ENCODE measurements at places on chromosomes 12 and 14.
A peak's percentile ranks its signal among the peaks of the same experiment; 100 is the strongest.

GRCh38 chr12:68250454-68250853 lies 3.0 kb downstream of the IL22 start:
- DNase-seq: no peak
- peaks cover 13% of the 10 kb centered on the region for H3K27me3 ChIP-seq
- H3K36me3 ChIP-seq: peaks cover 3% of the 10 kb centered on the region
- H3K27ac ChIP-seq: no peak overlapping the region
- no peaks in the 10 kb centered on the region for H3K4me1 ChIP-seq

DNA sequence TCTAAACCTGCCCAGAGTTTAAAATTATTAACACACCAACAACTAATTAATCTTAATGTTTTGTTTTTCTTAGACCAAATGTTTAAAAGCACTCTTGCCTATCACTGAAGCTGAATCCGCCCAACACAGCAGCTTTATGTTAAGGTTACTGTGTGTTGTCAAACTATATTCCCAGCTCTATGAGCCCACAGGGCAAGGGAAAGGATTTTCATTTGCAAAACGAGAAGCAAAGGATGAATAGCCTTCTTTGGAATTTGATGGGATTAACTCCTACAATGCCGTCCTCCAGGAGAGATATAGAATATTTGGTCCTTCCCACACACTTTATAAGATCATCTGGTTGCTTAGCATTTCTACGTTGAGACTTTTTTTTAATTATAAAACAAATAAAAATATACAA lies 43.7 kb downstream of the DUSP16 start:
- no peak for DNase-seq
- H3K27me3 ChIP-seq: no peaks in the 10 kb centered on the region
- H3K4me3 ChIP-seq: no peak overlapping the region
- no peak overlapping the region for H3K27ac ChIP-seq
- no peaks in the 10 kb centered on the region for H3K4me1 ChIP-seq

GRCh38 chr12:80186727-80187217 lies 87.4 kb downstream of the OTOGL start:
- H3K36me3 ChIP-seq: no peaks in the 10 kb centered on the region
- peaks cover 5% of the 10 kb centered on the region for H3K27me3 ChIP-seq
- peak; percentile 9 for DNase-seq
- no peak overlapping the region for H3K4me3 ChIP-seq

DNA sequence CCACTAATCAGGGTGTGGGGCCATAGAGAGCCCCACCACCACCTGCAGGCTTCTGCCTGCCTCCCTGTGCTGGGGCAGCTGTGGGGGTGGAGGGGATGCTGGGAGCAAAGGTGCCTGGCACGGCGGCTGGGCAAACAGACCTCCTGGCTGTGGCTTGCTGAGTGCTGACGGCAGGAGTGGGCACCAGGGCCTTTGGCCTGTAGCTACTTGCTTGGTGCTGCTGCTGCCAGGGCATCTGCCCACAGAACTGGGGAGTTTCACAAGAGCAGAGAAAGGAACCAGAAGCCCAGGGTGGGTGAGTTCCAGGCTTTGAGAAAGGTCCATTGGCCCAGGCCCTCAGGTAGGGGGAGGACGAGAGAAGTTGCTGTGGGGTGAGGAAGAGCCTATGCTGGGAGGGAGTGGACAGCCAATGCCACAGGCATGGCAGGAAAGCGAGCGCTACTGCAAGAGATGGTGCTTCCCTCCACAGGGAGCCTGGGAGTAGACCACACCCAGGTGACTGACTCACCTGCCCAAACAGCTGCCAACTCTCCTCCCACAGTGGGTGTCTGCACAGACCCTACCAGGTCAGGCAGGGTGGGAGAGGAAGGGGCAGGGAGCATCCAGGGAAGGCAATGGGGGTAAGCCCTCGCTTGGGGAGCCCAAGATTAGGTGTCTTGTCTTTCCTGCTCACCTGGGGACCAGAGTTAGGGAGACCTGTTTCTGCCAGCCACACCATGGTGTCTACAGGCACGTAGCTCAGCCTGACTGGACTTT lies 39.0 kb upstream of the HDAC7 start:
- no peaks in the 10 kb centered on the region for H3K36me3 ChIP-seq
- no peak overlapping the region for H3K27ac ChIP-seq
- no peak for DNase-seq
- peaks cover 3% of the 10 kb centered on the region for H3K4me1 ChIP-seq
- no peak overlapping the region for H3K4me3 ChIP-seq

- H3K4me3 ChIP-seq: no peak overlapping the region
- H3K36me3 ChIP-seq: no peaks in the 10 kb centered on the region
- H3K4me1 ChIP-seq: peaks cover 13% of the 10 kb centered on the region
- no peak overlapping the region for H3K27ac ChIP-seq
- DNase-seq: no peak
- H3K27me3 ChIP-seq: no peaks in the 10 kb centered on the region
Measured at GRCh38 chr12:47035484-47035883, 43.9 kb upstream of the PCED1B start.

GRCh38 chr12:93957168-93957567 lies 191.2 kb upstream of the PLXNC1 start:
- H3K4me1 ChIP-seq: no peaks in the 10 kb centered on the region
- no peak for DNase-seq
- peaks cover 4% of the 10 kb centered on the region for H3K36me3 ChIP-seq
- H3K4me3 ChIP-seq: no peak overlapping the region
- H3K27ac ChIP-seq: no peak overlapping the region

- no peaks in the 10 kb centered on the region for H3K36me3 ChIP-seq
- no peak for DNase-seq
- H3K27ac ChIP-seq: no peak overlapping the region
Measured at GRCh38 chr12:55253281-55253680, 8.9 kb downstream of the OR6C74 start.

DNA sequence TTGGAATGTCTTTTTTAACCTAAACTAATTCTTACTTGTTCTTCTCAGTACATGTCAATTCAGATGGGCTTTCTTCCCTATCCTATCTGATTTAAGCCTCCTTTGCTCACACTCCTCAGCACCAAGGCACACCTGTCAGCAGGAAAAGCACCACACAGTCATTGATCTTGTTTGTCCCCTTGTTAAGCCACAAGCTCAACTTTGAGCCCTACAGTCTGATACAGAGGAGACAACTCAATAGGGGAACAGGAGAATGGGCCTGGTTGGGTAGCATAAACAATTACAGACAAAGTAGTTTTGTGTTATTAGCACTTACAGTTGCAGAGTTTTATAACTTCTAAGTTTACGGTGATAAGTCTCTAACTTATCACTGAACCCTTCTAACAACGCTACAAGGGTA lies 29.5 kb upstream of the SYCP3 start:
- H3K27ac ChIP-seq: peak overlapping the region; percentile 68
- DNase-seq: no peak
- H3K27me3 ChIP-seq: no peaks in the 10 kb centered on the region

- H3K36me3 ChIP-seq: no peaks in the 10 kb centered on the region
- DNase-seq: no peak
- H3K27me3 ChIP-seq: no peaks in the 10 kb centered on the region
- H3K4me3 ChIP-seq: peak overlapping the region; percentile 22
- peak overlapping the region; percentile 15 for H3K27ac ChIP-seq
- H3K4me1 ChIP-seq: peaks cover 22% of the 10 kb centered on the region
Measured at GRCh38 chr14:75497191-75497590, 25.1 kb upstream of the BATF start.

- H3K4me1 ChIP-seq: peaks cover 13% of the 10 kb centered on the region
- H3K4me3 ChIP-seq: no peak overlapping the region
- no peaks in the 10 kb centered on the region for H3K27me3 ChIP-seq
- DNase-seq: no peak
- H3K36me3 ChIP-seq: no peaks in the 10 kb centered on the region
Measured at GRCh38 chr12:89468017-89468416, 56.6 kb downstream of the GALNT4 start.

- H3K36me3 ChIP-seq: peaks cover 2% of the 10 kb centered on the region
- DNase-seq: no peak
- H3K4me3 ChIP-seq: no peak overlapping the region
- H3K27ac ChIP-seq: no peak overlapping the region
- H3K27me3 ChIP-seq: peaks cover 16% of the 10 kb centered on the region
Measured at GRCh38 chr12:109836916-109837315, 3.7 kb upstream of the TRPV4 start.

DNA sequence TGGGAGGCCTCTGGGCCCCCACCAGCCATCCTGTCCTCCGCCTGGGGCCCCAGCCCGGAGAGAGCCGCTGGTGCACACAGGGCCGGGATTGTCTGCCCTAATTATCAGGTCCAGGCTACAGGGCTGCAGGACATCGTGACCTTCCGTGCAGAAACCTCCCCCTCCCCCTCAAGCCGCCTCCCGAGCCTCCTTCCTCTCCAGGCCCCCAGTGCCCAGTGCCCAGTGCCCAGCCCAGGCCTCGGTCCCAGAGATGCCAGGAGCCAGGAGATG lies 729 bp upstream of the GAPDH start:
- H3K4me3 ChIP-seq: peak overlapping the region; percentile 92
- H3K27me3 ChIP-seq: no peaks in the 10 kb centered on the region
- H3K27ac ChIP-seq: peak overlapping the region; percentile 89
- H3K4me1 ChIP-seq: peaks cover 29% of the 10 kb centered on the region
- H3K36me3 ChIP-seq: peaks cover 16% of the 10 kb centered on the region

DNA sequence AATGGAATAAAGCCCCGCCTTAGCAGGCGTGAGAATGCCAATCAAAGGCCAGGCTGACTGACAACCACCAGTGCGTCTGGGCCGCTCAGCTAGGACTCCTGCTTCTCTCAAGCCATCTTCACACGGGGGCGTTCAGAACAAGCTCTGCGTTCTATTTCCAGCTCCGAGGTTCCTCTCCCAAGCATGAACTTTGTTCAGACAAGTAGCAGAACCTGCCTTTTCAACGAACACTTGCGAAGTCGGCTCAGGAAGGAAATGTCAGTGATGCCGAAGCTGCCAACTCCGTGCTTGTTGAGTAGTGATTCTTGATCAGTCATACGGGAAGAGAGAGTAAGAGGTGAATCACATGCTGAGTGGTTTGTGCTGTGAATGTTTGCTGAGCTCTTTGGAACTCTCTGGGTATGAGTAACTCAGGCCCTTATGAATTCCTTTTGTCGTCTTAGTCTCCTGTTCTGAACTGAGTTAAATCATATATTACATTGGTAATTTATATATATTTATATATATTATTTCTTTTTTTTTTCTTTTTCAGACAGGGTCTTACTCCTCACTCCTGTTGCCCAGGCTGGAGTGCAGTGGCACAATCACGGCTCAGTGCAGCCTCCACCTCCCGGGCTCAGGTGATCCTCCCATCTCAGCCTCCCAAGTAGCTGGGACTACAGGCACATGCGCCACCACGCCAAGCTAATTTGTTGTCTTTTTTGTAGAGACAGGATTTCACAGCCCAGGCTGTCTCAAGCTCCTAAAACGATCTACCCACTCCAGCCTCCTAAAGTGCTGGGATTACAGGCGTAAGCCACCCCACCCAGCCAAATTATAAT lies 29.4 kb upstream of the BCL7A start:
- H3K4me1 ChIP-seq: peaks cover 7% of the 10 kb centered on the region
- peak overlapping the region; percentile 71 for H3K27ac ChIP-seq
- peak overlapping the region; percentile 57 for H3K4me3 ChIP-seq

- H3K27me3 ChIP-seq: peaks cover 6% of the 10 kb centered on the region
- H3K4me1 ChIP-seq: no peaks in the 10 kb centered on the region
- no peak overlapping the region for H3K4me3 ChIP-seq
- DNase-seq: no peak
- no peaks in the 10 kb centered on the region for H3K36me3 ChIP-seq
- H3K27ac ChIP-seq: no peak overlapping the region
Measured at GRCh38 chr12:115762936-115763335, 514.6 kb downstream of the MED13L start.

GRCh38 chr12:116971222-116971621 lies 60.5 kb downstream of the FBXW8 start:
- DNase-seq: no peak
- no peaks in the 10 kb centered on the region for H3K4me1 ChIP-seq
- H3K36me3 ChIP-seq: peaks cover 24% of the 10 kb centered on the region
- no peaks in the 10 kb centered on the region for H3K27me3 ChIP-seq

DNA sequence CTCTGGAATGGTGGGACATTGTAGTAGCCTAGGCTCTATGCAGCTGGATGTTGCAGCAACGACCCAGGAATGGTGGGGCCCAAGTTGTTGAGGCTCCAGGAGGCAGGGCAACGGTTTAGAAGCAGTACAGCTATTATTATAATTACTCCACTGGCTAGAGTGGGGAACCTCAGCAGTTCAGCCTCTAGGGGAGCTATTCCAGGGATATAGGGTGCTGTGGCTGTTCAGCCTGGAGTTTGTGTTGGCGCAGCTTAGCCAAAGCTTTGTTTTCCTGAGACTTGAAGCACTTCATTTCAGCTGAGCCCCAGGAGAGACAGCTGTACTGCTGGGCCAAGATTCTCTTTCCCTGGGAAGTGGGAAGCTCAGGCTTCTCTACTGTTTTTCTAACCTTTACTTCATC lies 1023.0 kb upstream of the ATXN7L3B start:
- no peaks in the 10 kb centered on the region for H3K4me1 ChIP-seq
- no peak overlapping the region for H3K4me3 ChIP-seq
- H3K27ac ChIP-seq: no peak overlapping the region
- no peaks in the 10 kb centered on the region for H3K27me3 ChIP-seq

DNA sequence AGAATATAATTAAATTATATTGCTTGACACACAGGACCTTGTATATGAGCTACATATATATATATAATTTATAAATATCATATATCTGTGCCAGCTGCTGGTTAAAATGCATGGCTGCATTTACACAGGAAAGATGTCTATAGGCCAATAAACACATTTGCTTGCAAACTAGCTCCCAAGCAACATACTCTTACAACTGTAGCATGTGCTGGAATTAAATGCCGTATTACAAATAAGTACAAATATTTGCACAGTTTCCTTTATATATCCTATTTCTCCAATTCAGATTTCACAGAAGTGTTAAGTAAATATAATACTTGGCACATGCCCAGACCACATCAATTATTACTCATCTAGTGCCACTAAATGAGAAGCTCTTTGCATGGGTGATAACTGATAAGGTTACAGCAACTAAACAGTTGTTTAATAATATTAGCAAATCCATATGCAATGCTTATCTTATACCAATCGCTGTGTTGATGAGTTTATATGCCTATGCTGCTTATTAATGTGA lies 66.7 kb upstream of the E2F7 start:
- H3K27ac ChIP-seq: no peak overlapping the region
- DNase-seq: no peak
- H3K4me1 ChIP-seq: no peaks in the 10 kb centered on the region
- no peak overlapping the region for H3K4me3 ChIP-seq
- no peaks in the 10 kb centered on the region for H3K36me3 ChIP-seq
- H3K27me3 ChIP-seq: no peaks in the 10 kb centered on the region

GRCh38 chr12:43079476-43079875 lies 472.5 kb downstream of the ADAMTS20 start:
- peaks cover 1% of the 10 kb centered on the region for H3K27me3 ChIP-seq
- H3K4me3 ChIP-seq: no peak overlapping the region
- H3K4me1 ChIP-seq: no peaks in the 10 kb centered on the region

DNA sequence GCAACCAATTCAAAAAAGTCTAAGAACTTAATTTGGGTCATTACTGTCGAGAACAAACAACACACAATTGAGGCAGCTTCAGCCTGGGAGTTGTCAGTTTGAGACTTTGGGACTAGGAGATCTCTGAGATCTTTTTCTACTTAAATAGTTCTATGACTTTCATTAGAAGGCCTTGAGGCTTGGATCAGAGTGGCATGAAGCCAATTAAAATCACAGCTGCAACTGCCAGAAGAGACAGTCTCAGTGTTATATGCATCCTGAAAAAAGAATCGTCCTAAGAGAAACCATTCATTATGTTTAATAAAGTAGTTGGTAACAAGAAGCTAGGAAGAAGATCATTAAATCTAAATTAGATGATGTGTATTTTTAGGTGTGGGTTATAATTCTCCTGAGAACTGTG lies 170.8 kb upstream of the RASSF8 start:
- H3K4me1 ChIP-seq: no peaks in the 10 kb centered on the region
- no peak overlapping the region for H3K27ac ChIP-seq
- DNase-seq: no peak
- no peak overlapping the region for H3K4me3 ChIP-seq
- H3K27me3 ChIP-seq: peaks cover 6% of the 10 kb centered on the region

GRCh38 chr14:81172881-81173280 lies 47.9 kb downstream of the GTF2A1 start:
- no peak overlapping the region for H3K27ac ChIP-seq
- H3K4me1 ChIP-seq: peaks cover 42% of the 10 kb centered on the region
- no peaks in the 10 kb centered on the region for H3K27me3 ChIP-seq
- DNase-seq: no peak
- H3K36me3 ChIP-seq: no peaks in the 10 kb centered on the region

Data from memory B cell (primary cell).